ENCODE measurements at places on chromosomes 1 and 21.

GRCh38 chr1:119871881-119872280 is 24.4 kb downstream of the ADAM30 start:
- DNase-seq = no peak

DNA sequence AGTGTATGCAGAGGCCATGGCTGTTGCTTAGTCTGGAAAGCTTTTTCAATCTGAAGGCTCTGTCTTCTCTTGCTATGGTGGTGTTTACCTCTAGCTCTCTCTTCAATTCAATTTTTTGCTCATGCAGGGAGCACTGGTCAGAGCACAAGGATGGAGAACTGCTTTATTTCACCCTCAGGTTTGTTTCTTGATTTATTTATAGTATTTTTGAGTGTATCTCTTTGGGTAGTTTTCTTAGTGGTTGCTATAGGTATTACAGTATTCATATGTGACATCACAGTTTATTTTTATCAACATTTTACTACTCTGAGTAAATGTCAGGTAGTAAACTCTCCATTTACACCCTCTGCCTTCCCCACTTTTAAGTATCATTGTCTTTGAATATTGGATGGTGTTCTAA is 147.9 kb downstream of the RASAL2 start:
- DNase-seq = no peak

DNA sequence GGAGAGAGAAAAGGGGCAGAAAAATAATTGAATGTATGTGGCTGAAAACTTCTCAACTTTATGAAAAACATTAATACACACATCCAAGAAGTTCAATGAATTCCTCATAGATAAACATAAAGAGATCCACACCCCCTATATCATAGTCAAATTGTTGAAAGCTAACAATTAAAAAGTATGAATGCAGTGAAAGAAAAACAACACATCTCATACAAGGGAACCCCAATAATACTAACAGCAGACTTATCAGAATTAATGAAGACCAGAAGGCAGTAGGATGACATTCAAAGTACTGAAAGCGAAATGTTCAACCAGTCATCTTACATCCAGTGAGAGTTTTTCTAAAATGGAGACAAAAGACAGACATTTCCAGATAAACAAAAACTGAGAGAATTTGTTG is 134.4 kb downstream of the FMN2 start:
- DNase-seq = no peak

DNA sequence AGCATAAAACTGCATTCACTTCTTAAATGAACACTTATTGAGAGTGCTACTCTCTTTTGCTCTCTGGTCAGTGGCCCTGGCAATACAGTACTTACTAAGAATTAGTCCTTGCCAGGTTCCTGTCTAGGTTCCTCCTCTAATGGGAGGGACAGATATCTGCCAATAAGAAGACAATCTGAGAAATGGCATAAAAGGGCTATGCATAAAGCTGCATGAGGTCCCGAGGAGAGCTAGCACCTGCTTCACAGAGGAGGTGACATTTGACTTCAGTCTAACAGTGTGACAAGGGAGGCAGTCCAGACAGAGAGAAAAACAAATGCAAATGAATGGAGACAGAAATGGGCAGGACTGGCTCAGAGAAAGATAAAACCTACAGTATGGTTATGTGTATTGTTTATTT is 357.1 kb upstream of the SGIP1 start:
- DNase-seq = no peak

DNA sequence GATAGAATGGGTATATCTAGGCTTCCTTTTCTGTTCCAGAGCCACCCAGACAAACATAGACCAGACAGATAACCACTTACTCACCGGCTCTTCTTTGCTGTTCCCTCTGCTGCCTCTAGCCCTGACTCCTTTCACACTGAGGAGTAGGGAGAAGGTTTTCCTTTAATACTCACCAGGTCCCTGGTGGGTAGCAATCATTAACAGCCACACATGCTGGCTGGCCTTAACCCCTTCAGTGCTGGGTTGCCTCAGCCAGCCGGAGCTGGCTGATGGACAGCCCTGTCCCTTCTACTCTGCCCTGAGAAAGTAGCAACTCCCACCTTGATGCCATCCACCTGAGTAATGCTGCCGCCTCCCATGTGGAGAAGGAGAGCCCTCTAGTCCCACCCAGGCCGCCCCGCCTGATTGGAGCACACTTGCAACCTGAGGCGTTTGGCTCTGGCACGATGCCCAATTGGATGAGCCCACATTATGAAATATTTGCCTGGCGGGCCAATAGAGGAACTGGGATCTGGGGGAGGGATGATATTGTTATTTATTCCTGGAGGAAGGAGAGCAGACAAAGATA is 71.6 kb downstream of the PLEKHA6 start:
- no peak for DNase-seq

DNA sequence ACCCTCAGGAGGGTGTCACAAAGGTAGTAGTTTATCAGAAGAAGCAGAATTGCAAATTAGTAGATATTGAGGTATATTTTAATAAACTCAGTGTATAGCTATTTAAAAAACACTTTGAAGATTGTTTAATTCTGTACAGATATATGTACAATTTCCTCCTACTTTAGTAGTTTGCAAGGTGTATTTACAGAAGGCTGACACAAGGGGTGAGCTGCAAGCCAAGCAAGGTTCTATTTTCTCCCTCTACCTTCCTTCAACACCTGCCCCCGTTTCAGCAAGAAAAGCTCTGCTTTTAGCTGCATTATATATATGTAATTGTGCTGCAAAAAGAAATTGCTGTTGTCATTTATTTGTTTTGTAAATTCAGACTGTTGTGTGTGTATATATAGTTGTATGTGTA is 674.2 kb upstream of the PKN2 start:
- DNase-seq = no peak

DNA sequence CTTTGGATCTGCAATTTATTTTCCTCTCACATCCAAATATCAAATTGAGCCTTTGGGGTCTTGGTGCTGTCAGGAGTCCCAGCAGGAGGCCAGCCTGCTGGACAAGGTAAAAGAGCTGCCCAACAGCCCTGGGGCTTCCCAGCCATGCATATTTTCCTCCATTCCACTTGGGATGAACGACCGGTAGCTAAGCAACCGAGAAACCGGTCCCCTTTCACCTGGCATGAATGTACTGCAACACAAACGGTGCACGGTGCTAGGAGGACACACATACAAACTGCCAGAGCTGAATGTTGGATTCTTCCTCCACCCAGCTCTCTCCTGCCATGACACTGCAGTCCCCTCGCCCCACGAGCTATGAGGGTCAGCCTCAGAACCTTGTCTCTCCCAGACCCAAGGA is 42.7 kb downstream of the BCAR3 start:
- no peak for DNase-seq

Data from activated CD8-positive, alpha-beta memory T cell treated with anti-CD3 and anti-CD28 coated beads, Interleukin-2, amount 50 U/mL, for 4 hours (primary cell).